Tibial nerve (tissue), 4 donors: ENCODE measurements at places on chromosomes 6 and 20. TPM values are rescaled to one million over a fixed set of nuclear protein-coding genes. Genes with fewer than 3 reads are reported as not detected.

The OTOR gene
- total RNA-seq: not detected

The GNAS-AS1 gene
- 0.42 TPM for total RNA-seq

The GJA10 gene
- total RNA-seq: not detected

The FNDC11 gene
- 1.4 TPM for total RNA-seq

The MAS1 gene
- not detected for total RNA-seq

The FLOT1 gene
- 98.8 TPM for total RNA-seq

The CPXM1 gene
- total RNA-seq: 3.6 TPM

The TNNC2 gene
- total RNA-seq: not detected

DNA sequence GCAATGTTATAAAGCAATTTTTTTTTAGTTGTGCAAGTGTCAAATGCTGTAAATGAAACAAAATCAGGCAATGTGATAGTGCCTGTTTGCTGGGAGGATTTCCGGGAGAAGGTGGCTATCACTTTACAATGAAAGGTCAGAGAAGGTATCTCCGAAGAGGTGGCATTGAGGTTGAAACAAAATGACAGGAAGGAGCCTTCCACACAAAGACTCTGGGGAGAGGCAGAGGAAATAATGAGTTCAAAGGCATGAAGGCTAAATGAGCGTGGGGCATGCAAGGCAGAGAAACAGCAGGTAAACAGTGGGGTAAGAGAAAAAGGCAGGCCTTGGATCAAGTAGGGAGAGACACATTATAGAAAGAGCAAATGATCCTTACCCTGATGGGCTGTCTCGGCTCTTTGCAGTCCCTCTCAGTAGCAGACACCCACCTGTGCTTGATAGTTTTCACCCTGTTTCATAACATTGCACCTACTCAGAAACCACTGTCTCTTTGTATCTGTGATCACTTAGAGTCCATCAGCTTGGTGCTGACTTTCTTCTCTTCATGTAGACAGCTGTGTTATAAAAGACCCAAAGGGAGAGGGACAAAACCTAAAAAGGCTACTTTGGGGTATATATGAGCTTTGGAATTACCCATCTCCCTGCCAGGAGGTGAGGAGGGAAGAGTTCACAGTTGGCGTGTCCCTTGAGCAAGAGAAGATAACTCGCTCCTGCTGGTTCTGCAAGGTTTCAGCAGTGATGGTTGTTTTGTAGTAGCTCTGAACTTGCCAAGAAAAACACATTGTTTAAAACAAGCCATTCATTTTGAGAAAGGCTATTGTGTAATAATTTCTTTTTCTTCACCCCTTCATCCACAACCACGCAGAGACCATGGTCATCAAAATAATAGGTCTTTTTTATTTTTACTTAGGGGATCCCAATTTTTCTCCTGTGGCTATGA is 22.3 kb downstream of the NRN1 start:
- H3K36me3 ChIP-seq: no peaks in the 10 kb centered on the region
- no peaks in the 10 kb centered on the region for H3K27me3 ChIP-seq
- H3K4me1 ChIP-seq: no peaks in the 10 kb centered on the region
- H3K27ac ChIP-seq: no peak overlapping the region

GRCh38 chr6:2935566-2936291 is 32.6 kb upstream of the SERPINB9 start:
- H3K36me3 ChIP-seq: no peaks in the 10 kb centered on the region
- no peak overlapping the region for H3K4me3 ChIP-seq
- no peaks in the 10 kb centered on the region for H3K27me3 ChIP-seq
- no peak for DNase-seq

- H3K4me3 ChIP-seq: no peak overlapping the region
- DNase-seq: no peak
- H3K27me3 ChIP-seq: no peaks in the 10 kb centered on the region
- H3K4me1 ChIP-seq: no peaks in the 10 kb centered on the region
- H3K36me3 ChIP-seq: no peaks in the 10 kb centered on the region
- no peak overlapping the region for H3K27ac ChIP-seq
These were observed 13.9 kb upstream of the IPCEF1 start for GRCh38 chr6:154370545-154370944.

DNA sequence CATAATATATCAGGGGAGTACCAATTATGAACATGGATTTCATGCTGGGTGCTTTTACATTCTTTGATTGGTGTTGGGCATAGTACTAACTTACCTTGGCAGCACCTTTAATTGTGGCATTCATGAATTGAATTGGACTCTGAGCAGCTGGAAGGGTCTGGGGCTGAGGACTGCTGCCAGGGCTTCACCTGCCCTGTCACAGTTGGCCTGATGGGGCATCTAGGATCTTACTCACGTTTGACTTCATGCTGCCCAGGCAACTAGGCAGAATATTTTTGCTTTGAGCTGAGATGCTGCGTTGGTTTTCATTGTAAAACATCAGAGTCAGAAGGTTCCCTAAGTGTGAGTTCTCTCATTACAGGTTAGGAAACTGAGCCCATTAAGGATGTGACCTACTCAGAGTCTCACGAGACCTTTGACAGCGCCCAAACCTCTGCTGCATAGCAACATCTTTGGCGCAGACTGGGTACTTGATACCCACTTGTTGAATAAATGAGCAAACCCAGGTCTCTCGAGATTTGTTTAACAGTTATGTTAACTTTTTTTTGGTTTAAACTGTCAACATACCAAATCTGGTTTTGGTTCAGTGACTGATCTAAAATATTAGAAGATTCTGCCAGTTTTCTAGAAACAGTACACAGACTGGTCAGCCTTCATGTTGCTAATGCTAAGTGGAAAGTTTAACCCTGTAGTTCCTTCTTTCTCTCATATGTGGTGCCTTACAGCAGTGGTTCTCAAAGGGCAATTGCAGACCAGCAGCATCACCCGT is 104.9 kb downstream of the TCP11 start:
- H3K27me3 ChIP-seq: no peaks in the 10 kb centered on the region
- peak overlapping the region; percentile 72 for H3K27ac ChIP-seq
- H3K4me3 ChIP-seq: no peak overlapping the region
- H3K4me1 ChIP-seq: peaks cover 50% of the 10 kb centered on the region

DNA sequence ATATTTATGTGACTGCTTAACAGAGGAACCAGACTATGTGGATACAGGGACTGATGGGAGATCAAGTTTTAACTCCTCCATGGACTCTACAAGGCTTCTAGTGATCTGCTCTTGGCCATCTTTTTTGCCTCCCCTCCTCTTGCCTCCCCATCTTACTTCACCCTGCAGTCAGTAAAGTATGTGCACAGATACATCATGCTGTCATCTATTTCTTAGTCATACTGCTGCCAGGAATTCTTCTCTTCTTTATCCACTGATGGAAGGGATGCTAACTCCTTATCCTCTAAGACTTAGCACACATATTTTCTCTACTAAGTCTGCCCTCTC is 27.6 kb upstream of the FAM83C start:
- H3K27ac ChIP-seq: no peak overlapping the region
- H3K27me3 ChIP-seq: no peaks in the 10 kb centered on the region
- H3K4me3 ChIP-seq: no peak overlapping the region
- no peaks in the 10 kb centered on the region for H3K4me1 ChIP-seq

DNA sequence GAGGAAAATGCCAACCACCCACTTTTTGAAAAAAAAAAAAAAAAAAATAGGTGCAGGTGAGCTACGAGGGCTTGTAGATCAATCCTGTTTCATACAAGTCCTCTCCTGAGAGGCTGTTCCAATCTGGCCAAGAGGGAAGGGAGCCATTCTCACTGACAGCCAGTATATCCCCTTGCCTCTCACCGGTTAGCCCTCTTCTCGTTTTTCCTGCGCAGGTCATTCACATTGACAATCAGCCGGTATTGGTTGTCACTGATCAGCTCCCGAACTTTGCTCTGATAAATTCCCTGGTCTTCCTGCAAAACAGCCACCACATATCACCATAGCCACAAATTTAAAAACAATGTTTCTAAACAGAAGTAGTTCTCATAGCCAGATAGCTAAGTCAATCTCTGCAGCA is 1.4 kb downstream of the MCM3 start:
- no peaks in the 10 kb centered on the region for H3K4me1 ChIP-seq
- no peak overlapping the region for H3K4me3 ChIP-seq
- no peak overlapping the region for H3K27ac ChIP-seq
- no peaks in the 10 kb centered on the region for H3K36me3 ChIP-seq
- no peaks in the 10 kb centered on the region for H3K27me3 ChIP-seq

DNA sequence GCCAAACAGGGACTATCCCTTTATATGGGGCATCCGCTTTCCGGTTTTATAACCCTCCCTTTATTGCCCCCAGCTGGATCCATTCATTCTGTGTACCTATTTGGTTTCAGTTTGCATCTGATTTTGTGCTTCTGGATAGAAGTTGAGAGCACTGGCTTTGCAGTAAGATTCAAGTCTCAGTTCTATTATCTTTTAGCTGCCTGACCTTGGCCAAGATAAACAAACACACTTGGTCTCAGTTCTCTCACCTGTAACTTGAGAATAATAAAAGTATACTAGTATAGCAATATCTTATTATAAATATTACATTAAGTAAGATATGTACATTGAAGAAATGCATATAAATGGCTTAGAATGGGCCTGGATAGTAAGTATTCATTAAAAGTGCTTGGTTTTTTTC is 182.4 kb upstream of the TSHZ2 start:
- no peaks in the 10 kb centered on the region for H3K4me1 ChIP-seq
- no peaks in the 10 kb centered on the region for H3K36me3 ChIP-seq
- H3K27ac ChIP-seq: no peak overlapping the region
- no peak for DNase-seq

GRCh38 chr6:55003719-55004430 is 157.3 kb downstream of the FAM83B start:
- no peaks in the 10 kb centered on the region for H3K36me3 ChIP-seq
- no peaks in the 10 kb centered on the region for H3K27me3 ChIP-seq
- no peak overlapping the region for H3K4me3 ChIP-seq
- H3K27ac ChIP-seq: no peak overlapping the region

DNA sequence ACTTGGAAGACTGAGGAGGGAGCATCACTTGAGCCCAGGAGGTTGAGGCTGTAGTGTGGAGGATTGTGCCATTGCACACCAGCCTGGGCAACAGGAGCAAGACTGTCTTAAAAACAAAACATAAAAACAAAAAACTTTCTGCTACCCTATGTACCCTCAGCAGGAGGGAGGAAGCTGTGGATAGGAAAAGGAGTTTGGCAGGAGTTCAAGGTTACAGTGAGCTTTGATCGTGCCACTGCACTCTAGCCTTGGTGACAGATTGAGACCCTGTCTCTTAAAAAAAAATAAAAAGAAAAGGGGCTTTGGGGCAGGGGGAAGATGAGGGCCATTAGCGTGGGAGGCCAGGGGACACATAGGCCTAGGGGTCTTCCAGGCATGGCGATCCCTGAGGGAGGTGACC is 135.7 kb downstream of the DHX35 start:
- H3K27ac ChIP-seq: no peak overlapping the region
- H3K4me3 ChIP-seq: no peak overlapping the region
- H3K27me3 ChIP-seq: no peaks in the 10 kb centered on the region
- no peak for DNase-seq
- no peaks in the 10 kb centered on the region for H3K36me3 ChIP-seq

- H3K4me3 ChIP-seq: no peak overlapping the region
- H3K27ac ChIP-seq: peak overlapping the region; percentile 69
- no peaks in the 10 kb centered on the region for H3K36me3 ChIP-seq
- peaks cover 6% of the 10 kb centered on the region for H3K4me1 ChIP-seq
These were observed 124.1 kb upstream of the NEDD9 start for GRCh38 chr6:11356404-11357155.
